ENCODE measurements at places on chromosomes 11 and 22. TPM values are rescaled to one million over a fixed set of nuclear protein-coding genes. Genes with fewer than 3 reads are reported as not detected.

KRTAP5-1 gene
- total RNA-seq, result not detected

CYP2D6 gene
- total RNA-seq, result 4.8 TPM

GPR83 gene
- total RNA-seq, result not detected

LARGE1 gene
- total RNA-seq, result 1.1 TPM

CWC15 gene
- 85.9 TPM for total RNA-seq

DERL3 gene
- 7.3 TPM for total RNA-seq

OR8B4 gene
- total RNA-seq, result not detected

MIAT gene
- 11.4 TPM for total RNA-seq

MS4A6E gene
- not detected for total RNA-seq
